Stimulated activated CD8-positive, alpha-beta memory T cell treated with anti-CD3 and anti-CD28 coated beads, Interleukin-15, amount 100 ng/mL, for 24 hours (primary cell): ENCODE measurements at places on chromosomes 11 and 22.

- no peak for DNase-seq
These were observed 19.6 kb upstream of the SEPTIN5 start for GRCh38 chr22:19694696-19695095.

- DNase-seq, result no peak
These were observed 633.0 kb downstream of the TBC1D22A start for GRCh38 chr22:47395481-47395880.

- no peak for DNase-seq
These were observed 122.6 kb upstream of the SORL1-AS1 start for GRCh38 chr11:121575250-121575962.

DNA sequence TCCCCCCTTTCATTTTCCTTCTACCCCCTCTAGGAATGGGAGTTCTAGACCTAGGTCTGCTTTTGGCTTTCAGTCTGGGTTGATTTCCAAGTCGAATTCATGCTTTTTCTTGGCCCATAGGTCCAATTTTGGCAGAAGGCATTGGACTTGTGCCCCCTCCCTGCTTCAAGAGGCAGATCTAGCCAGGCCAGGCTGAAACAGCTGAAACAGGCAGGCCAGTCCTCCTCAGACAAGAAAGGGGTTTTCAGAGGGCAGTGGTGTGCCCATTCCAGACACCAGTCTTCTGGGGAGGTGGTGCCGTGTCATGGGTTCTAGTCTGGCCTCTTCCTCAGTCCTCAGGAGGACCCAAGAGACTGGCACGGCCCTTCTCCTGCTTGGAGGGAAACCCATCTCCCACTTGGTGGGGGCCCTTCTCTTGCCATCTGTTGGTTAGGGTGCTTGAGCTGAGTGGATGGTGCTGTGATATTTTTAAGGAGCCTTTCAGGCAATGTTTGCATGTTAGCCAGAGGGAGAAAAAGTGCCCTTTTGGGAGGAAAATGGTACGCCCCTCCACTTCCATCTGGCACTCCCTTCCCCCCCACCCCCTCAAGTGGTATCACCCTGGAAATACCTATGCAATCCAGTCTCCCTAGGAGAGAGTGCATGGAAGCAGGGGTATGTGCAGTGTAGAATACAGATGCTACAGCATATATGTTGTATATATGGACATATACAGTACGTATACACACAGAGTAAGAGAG is 53.6 kb downstream of the SYT13 start:
- DNase-seq, result no peak

- DNase-seq, result no peak
These were observed 8.6 kb downstream of the PHLDB1 start for GRCh38 chr11:118615976-118616371.

DNA sequence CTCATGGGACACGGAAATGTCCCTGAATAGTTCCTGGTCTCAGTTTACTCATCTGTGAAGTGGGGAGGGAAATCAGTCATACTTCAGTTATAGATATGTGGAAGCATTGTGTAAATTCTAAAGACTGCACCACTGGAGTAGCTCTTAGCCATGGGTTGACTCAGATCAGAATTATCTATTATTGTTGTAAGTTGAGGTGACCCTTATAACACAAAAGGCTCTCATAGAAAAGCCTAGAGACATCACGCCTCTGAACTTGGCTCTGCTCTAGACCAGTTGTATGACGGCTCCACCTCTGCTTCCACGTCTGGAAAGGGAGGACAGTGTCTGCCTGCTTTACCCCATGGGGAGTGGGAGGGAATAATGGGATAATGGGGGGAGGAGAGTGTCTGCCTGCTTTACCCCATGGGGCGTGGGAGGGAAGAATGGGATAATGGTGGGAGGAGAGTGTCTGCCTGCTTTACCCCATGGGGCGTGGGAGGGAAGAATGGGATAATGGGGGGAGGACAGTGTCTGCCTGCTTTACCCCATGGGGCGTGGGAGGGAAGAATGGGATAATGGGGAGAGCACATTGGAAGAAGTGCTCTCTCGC is 98.2 kb downstream of the AMOTL1 start:
- no peak for DNase-seq

GRCh38 chr11:109023036-109023435 is 358.2 kb downstream of the DDX10 start:
- DNase-seq, result no peak

DNA sequence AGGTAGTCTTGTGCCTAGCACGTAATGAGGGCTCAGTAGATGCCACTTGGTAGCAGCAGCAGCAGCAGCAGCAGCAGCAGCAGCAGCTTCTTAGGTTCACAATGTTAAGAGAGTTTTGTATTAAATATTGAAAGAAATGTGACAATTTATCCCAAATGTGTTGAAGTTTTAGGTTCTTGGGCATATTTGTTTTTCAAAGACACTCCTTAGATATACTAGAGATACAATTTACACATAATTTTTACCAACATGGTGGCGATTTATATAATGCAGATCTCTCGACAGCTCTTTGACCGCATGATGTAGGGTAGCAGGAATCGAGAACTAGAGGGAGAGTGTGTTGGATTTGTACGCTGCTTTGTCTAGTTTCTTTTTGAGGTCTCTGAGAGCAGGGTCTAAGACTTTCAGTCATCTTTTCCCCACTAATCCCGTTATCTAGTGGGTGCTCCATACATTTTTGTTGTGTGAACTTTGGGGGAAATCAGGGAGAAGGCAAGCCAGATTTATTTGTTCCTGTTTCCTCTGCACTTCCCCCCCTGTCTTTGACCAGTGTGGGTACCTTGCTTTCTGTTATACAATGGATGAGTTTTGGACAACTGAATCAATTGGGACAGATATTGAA is 1.4 kb downstream of the FDX1 start:
- no peak for DNase-seq

DNA sequence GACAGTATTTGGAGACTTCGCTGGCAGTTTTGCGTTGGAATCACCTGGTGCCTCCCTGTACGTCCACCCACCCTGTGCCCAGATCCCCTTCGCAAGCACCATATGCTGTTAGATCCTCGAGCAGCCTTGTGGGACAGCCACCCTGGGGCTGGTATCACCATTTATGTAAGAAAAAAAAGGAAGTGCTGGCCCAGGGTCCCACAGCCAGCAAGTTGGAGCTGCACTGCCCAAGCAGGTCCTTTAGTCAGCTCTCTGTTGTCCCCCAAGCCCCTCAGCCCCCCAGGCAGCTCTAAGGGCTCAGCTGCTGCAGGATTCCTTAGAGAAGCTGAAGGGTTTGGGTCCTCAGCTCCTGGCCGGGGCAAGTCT is 80.3 kb downstream of the FBLN1 start:
- DNase-seq, result no peak

- no peak for DNase-seq
These were observed 60.3 kb downstream of the AMBRA1 start for GRCh38 chr11:46533396-46534100.

DNA sequence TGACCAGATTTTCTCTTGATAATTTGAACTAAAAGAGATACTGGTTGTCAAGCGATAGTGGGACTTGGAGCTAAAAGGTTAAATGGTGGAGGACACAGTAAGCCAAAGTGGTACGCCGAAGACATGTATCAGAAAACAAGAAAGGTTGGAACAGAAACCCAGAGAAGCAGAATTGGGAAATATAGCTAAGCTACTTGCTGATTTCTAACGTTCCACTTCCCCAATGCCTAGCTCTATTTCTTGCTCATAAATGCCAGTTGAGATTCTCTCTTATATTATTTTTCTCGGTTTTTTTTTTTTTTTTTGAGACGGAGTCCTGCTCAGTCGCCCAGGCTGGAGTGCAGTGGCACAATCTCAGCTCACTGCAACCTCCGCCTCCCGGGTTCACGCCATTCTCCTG is 12.7 kb downstream of the TMEM41B start:
- DNase-seq, result no peak

GRCh38 chr11:70331901-70332300 is 61.4 kb downstream of the PPFIA1 start:
- DNase-seq, result no peak

- DNase-seq, result no peak
These were observed 272.5 kb downstream of the TBC1D22A start for GRCh38 chr22:47034905-47035419.

DNA sequence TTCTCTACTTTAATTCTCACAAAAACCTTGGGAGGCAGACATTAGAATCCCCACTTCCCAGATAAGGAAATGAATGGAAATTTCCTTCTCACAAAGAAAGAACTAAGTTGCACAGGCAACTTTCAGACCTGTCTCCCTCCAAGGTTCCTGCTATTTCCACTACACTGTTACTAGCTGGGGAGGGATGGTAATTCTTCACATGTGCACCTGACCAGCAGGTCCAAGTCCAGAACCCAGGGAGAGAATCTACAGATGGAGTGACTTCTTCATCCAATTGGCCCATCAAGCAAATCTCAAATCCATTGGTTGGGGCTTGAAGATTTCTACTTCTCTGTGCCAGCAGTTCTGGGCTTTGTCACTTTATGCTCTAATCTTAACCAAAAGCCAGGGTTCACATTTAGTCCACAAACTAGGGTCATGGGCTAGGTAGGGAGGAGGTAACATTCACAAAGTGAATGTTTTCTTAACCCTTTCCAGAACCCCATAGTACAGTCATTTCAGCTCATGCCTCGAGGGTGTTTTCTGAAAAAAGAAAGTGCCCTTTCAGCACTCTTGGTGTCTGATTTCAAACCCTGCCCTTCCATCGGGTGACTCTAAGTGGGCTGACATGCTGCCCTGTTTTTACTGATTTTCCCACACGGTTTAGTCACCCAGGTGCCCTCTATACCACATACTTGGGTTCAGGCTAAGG is 2.7 kb downstream of the POU2AF1 start:
- DNase-seq, result no peak

GRCh38 chr22:50071432-50072166 is 13.5 kb upstream of the TTLL8 start:
- DNase-seq, result no peak

DNA sequence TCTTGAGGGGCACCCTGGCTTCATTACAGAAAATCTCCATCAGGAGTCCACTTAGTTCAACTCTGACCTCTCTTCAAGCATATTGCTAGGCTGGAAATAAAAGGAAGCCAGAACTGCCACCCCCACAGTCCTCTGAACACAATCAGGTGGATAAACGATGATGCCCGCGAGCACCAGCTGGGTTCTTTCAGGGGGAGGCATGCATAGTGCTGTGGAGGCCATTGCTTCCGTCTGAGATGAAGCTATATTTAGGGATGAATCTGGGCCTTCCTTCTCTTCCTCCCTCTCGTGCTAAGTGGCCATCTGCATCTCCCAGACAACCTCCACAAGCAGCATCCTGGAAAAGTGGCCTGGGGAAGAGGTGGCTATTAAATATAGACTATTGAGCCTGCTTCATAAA is 3.9 kb upstream of the MICAL2 start:
- DNase-seq, result no peak

DNA sequence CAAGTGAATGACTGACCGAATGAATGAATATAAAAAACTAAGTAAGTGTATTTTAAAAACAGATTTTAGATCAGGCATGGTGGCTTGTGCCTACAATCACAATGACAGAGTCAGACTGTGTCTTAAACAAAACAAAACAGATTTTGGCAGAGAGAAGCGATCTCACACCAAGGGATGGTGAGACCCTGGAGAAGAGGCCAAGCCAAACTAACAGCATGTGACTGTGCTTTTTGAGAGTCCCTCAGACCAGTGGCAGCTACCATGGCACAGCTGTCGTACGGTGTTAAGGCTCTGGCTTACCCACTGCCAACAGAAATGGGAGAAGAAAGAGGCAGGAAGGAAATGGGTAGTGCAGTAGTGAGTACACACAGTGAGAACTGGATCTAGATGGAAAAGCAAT is 60.6 kb downstream of the SGSM3 start:
- DNase-seq, result no peak
